ENCODE measurements at places on chromosomes 6 and 20. TPM values are rescaled to one million over a fixed set of nuclear protein-coding genes. Genes with fewer than 3 reads are reported as not detected.
A peak's percentile ranks its signal among the peaks of the same experiment; 100 is the strongest.

DNA sequence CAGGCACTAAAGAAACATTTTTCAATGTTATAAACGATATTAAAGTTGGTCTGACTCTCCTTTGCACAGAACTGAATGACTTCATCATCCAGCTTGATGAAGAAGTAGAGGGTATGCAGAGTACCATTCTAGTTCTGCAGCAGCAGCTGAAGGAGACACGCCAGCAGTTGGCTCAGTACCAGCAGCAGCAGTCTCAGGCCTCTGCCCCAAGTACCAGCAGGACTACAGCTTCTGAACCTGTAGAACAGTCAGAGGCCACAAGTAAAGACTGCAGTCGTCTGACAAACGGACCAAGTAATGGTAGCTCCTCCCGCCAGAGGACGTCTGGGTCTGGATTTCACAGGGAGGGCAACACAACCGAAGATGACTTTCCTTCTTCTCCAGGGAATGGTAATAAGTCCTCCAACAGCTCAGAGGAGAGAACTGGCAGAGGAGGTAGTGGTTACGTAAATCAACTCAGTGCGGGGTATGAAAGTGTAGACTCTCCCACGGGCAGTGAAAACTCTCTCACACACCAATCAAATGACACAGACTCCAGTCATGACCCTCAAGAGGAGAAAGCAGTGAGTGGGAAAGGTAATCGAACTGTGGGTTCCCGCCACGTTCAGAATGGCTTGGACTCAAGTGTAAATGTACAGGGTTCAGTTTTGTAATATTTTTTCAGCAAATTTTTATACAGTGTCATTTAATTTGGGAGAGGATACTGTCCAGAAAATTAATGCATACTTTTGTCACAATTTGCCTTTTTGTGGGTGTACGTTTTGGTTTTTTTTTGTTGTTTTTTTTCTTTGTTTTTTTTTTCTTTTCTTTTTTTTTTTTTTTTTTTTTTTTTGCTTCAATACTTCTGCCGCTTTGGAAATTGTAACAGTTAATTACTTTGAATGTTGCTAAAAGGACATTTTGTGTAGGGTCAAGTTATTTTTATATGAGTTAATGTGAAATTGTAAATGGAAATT lies 6.6 kb upstream of the ACAT2 start:
- no peak for DNase-seq

DNA sequence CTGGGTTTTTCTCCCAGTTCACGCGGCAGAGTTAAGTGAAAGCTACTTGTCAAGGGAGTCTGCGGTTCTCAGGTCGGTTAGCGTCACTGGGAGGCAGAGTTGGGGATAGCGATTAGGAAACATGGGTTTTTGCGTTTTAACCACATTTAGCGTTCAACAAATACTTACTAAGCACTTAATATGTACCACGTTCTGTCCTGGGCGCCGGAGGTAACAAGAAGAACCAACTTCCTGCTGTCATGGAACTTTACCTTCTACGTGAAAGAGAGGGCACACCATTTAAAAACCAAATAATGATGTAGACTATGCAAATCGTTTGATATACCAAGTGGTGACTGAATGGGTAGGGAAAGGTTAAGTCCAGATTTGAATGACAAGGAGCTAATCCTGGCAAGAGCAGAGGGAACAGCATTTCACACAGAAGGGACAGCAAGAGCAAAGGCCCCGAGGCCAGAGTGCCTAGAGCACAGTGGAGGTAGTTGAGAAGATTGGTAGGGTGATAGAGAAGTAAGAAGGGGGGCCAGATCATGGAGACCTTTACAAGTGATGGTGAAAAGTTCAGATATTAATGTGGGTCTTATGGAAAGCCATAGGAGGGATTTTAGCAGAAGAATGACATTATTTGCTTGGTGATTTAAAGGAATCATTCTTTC lies 744 bp downstream of the RIOK1 start:
- DNase-seq, result peak; percentile 3

DNA sequence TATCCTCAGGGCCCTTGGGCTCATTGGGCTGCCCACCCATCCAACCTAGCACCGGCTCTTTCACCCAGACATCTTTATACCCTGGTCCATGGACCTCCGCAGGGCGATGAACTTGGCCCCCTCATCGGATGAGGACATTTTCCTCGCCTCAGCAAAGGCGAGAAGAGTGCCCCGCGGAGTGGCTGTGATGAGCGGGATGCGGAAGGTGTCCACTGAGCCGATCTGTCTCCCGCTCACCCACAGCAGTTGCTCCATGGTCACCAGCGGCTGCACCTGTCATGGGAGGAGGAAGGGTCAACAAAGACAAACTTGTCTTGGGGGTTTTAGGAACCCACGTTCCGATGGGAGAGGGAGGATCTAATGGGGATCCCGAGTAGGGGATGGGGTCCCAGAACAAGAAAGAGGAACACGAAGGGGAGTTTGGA lies 690 bp downstream of the NEU1 start:
- no peak for DNase-seq

Gene OPRM1
- not detected for total RNA-seq

Gene FAM184A
- 0.10 TPM for total RNA-seq

Gene MRPS10
- total RNA-seq, result 109 TPM

Measured in Caki2 (cell line).